ENCODE measurements at places on chromosomes 2 and 18.

- no peak for DNase-seq
These were observed 8.6 kb downstream of the ALLC start for GRCh38 chr2:3666613-3666975.

DNA sequence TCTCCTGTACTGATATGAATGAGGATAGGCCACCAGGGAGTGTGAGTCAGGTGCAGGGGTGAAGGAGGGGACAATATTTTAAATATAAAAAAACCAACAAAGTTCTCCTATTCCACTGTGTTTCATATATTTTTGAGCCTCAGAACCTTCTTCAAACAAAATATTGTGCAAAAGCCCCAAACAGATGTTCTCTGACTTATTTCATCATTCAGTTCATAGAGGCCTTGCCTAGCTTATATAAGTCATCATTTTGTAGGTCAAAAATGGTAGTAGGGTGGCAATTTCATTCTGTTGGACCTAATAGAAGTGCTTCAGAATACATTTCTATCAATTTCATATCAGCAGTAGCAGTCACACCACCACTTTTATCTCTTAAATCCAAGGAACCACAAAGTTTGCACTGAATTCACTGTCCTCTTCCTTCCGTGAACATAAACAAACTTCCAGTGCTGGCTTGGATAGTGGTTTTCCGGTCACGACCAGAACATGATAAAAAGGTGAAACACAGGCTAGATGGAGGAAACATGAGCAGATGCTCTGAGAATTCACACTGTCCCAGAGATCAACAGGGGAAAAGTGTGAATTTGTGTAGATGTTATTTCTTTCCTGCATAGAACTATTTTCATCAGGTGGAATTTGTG, 99.1 kb downstream of the EN1 start:
- no peak for DNase-seq

- DNase-seq: no peak
These were observed 3.1 kb upstream of the CIB4 start for GRCh38 chr2:26644188-26644835.

DNA sequence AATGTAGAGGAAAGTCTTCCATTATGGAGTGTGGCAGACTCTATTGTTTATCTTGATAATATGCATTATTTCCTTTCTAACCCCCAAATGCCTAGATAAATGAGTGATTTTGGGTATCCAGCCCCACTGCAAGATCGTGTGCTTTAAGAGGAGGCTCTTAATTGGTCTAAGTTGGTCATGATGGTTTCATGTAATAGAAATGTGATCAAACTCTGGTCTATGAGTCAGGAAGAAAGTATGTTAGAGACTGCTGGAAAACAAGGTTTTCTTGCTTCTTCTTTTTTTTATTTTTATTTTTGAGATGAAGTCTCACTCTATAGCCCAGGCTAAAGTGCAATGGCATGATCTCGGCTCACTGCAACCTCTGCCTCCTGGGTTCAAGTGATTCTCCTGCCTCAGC, 344.5 kb upstream of the TNP1 start:
- no peak for DNase-seq

DNA sequence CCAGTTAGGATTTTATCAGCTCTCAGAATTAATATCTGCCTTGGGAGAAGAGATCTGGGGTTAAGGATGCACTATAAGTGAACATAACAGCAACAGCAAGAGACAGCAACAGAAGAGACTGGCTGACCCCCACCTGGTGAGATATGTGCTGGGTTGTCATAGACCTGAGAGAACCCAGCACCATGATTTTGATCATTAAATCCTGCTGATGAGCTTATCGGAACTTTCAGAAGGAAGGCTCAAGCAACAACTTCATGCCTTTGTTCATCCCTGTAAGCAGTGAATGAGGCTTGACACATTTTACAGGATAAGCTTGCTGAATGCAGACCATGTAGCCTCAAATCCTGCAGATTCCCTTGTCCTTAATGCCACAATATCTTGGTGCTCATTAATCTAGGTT, 100.0 kb downstream of the POLE4 start:
- no peak for DNase-seq

DNA sequence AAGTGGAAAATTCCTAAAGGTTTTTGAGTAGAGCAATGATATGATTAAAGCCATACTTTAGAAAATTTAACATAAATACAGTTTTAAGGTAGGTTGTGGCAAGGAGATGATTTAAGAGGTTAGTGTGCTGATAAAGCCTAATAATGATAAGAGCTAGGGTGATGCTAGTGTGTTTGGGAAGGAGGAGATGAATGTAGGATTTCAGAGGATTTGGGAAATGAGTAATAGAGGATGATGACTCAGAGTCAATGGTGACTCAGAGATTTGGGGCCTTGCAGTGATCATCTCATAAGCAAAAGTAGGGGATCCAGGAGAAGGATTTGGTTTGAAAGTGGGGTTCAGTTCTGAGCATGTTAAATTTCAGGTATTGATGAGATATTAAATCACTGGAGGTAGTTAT, 23.3 kb downstream of the STAMBP start:
- no peak for DNase-seq

DNA sequence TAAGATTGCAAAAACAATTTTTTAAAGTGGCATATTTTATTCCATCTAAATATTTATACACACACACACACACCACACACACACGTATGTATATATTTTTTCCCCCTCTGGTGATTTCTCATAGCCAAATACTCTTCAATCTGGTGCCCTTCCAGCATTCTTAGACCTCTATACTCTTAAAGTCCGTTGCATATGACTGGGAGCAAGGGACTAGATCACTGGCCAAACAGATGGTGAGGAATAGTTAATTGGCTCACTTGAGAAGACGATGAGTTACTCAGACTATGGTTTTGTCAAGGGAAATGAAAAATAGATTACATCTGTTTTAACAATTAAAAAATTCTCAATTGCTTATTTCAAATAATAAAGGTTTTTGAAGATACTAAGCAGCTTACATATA, 512.5 kb upstream of the LRRTM4 start:
- no peak for DNase-seq

GRCh38 chr2:232518844-232519243, 1.3 kb upstream of the PRSS56 start:
- DNase-seq: no peak

DNA sequence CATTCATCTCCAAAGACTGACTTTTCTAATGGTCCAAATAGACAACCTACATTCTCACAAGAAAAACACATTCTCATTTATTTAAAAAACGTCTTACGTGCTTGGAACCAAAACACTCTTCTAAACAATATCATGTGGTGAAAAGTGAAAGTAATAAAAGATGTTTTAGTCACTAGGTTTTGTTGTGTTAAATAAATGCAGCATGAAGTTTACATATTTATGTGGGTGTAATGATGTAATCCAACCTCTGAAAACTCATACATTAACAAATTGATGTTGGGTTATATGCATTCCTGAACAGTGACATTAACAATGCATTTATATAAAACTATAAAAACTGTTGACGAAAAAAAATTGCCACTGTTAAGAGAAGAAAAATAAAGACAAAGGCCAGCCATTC, 55.1 kb upstream of the ACVR2A start:
- no peak for DNase-seq

All from central memory CD4-positive, alpha-beta T cell (primary cell).